ENCODE measurements at places on chromosomes 13 and 19.

- no peak for DNase-seq
Observed at GRCh38 chr13:25453850-25454365, 82.1 kb downstream of the ATP8A2 start.

- no peak for DNase-seq
Observed at GRCh38 chr13:75864718-75865117, 228.6 kb downstream of the LMO7 start.

DNA sequence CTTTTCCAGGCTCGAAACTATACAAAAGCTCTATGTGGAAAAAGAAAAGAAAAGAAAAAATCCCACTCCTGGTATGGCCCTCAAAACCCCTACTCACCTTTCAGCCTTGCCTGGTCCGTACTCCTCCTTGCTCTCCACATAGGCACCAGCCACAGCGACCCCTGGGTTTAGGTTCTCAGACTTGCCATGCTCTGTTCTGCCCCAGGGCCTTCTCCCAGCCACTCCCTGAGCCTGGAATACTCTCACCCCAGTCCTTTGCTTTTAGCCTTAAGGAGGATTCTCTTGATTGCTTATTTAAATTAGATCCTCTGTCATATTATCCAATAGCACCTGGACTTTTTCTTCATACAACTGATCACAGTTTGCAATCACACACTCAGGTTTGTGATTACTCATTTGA is 522.5 kb downstream of the DIAPH3 start:
- no peak for DNase-seq

GRCh38 chr19:54424201-54424600 is 8.9 kb downstream of the TTYH1 start:
- DNase-seq, result no peak

GRCh38 chr19:13400296-13400695 is 106.0 kb downstream of the CACNA1A start:
- no peak for DNase-seq

Data from activated T-cell treated with anti-CD3 and anti-CD28 coated beads, Interleukin-2, amount 50 U/mL, for 4 hours (primary cell).